ENCODE measurements at places on chromosomes 12 and 14.

- peak; percentile 69 for DNase-seq
These were observed 183.8 kb upstream of the HIF1A start for GRCh38 chr14:61511558-61511948.

- no peak for DNase-seq
These were observed 6.6 kb downstream of the GPR84 start for GRCh38 chr12:54357506-54358190.

GRCh38 chr14:23877111-23877510, 76.5 kb upstream of the DHRS4 start:
- DNase-seq, result no peak

GRCh38 chr12:52350786-52351185, 16.5 kb downstream of the KRT85 start:
- DNase-seq, result no peak

- no peak for DNase-seq
These were observed 131.3 kb downstream of the PTPRO start for GRCh38 chr12:15453613-15454012.

- no peak for DNase-seq
These were observed 210.6 kb upstream of the ABCD2 start for GRCh38 chr12:39830171-39830570.

- no peak for DNase-seq
These were observed 3.2 kb upstream of the HOXC11 start for GRCh38 chr12:53969588-53970259.

- DNase-seq, result no peak
These were observed 1949.4 kb upstream of the SEL1L start for GRCh38 chr14:83483063-83483462.

DNA sequence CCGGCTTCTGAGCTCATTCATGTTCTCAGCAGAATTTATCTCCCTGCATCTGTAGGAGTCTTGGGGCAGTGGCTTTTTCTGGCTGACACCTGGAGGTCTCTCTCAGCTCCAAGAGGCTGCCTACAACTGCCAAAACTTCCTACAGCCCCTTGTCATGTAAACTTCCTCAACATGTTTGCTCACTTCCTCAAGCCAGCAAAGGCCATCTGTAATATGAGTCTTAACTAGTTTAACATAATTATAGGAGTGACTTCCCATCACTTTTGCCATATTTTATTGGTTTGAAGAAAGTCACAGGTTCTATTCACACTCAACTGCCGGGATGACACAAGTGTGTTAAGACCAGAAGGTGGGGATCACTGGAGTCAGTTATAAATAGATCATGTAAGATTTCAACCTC, 194.0 kb downstream of the VRK1 start:
- DNase-seq, result no peak

DNA sequence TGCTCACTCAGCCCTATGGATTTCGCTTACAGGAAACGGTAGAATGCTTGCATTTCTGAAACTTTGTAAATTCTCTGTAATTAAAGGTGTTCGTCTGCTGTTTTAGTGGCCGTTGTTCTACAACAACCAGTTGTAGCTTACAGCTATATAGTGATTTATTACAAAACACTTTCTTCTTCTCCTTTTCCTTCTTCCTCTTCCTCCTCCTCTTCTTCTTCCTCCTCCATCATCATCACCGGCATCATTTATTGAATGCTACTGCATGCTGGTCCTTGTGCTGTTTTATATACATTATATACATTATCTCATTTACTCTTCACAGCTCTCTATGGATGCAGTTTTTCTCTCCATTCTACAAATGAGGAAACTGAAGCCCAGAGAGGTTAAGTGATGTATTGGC, 6.4 kb downstream of the ETV6 start:
- DNase-seq, result no peak

DNA sequence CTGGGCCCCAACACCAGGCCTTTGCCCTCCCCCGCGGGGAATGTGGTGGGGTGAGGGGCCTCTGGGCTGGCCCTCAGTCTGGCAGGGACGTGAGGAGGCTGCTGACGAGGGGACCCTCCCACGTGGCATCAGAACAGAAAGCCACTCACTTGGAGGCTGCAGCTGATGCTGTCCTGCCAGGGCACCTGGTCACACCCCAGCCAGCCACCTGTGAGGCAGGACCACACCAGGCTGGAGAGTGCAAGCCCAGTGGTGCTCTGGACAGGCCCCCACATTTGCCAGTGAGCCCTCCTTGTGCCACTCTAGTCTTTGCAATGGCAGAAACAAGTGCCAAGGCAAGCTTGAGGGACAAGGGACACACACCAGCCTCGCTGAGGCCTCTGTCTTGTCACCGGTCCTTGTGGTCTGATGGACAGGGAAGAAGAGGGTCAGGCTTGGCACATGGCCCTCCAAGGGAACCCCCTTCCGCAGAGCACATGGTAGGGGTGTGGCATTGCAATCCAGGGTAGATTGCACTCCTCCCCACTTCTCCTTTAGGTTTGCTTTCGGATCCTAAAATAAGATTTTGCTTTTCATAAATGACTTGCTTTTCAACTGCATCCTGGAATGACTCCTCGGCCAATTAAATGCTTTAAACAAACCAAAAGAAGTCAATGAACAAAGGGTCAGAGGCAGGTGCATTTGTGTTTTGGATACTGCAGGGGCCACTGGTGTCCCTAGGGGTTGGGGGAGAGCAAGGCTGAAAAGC, 53.7 kb downstream of the CCDC88C start:
- no peak for DNase-seq

DNA sequence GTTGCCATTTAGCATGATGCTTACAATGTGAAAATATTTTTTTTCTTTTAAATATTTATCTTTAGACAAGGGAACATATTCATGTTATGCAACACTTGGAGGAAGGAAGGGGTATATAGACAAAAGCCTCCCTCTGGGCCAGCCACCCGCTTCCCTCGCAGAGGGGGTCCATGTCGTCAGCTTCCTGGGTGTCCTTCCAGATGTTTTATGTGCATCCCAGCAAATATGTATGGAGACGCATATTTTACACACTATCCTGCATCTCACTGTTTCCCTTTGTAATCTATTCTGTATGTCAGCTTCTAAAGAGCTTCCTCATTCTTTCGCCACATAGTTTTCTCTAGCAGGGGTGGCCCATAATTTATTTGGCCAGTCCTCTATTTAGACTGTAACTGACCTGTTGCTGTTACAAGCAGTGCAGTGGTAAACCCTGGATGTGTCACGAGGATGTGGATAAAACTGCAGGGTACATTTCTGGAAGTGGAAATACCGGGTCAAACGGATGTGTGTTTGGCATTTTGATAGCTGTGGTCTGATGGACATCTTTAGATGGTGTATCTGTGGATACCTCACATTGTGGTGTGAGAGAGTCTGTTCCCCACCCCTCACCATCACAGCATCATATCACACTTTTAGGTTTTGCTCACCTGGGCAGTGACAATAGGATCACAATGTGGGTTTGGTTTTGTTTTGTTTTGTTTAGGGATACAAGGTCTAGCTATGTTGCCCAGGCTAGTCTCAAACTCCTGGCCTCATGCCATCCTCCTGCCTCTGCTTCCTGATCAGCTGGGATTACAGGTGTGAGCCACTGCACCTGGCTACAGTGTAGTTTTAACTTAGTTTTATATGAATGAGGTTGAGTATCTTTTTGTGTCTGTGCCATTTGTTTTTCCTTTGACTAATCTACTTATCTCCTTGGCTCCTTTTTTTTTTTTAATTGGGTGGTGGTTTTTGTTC, 31.6 kb downstream of the FAM222A start:
- no peak for DNase-seq

- no peak for DNase-seq
These were observed 188.0 kb downstream of the MON2 start for GRCh38 chr12:62654326-62655241.

GRCh38 chr12:130712346-130713065, 3.6 kb downstream of the RIMBP2 start:
- DNase-seq, result no peak

GRCh38 chr14:104393898-104394381, 185.6 kb upstream of the C14orf180 start:
- peak; percentile 58 for DNase-seq

- no peak for DNase-seq
These were observed 11.8 kb upstream of the CEBPE start for GRCh38 chr14:23130871-23131270.

GRCh38 chr12:52164624-52165023, 27.2 kb downstream of the KRT80 start:
- DNase-seq, result no peak

DNA sequence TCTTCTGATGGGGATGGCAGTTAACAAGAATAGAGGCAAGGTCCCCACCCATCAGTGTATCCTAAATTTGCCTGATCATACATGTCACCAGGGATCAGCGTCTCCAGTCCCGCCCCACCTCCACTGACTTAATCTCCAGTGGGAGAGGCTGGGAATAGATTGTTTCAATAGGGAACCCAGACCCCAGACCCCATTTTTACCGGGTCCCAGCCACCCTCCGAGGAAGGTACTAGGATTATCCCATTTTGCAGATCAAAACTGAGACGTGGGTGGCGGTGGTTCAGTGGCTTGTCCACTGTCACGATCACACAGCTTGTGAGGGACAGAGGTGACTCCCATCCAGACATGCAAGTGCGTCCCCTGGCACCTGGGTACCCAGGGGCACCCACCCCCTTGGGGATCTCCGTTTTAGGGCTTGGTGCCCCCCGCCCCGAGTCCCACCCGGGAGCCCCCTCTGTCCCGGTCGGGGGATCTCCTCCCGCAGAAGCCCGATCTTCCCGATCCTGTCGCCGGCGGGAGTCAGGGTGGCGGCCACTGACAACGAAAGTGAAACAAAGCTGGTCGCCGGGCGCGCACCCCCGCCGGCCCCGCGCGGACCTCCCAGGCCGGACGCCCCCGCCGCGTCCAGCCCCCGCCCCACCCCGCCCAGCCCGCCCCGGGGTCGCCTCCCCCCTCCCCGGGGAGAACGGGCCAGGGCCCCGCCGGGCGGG, 523 bp downstream of the WSB2 start:
- peak; percentile 42 for DNase-seq

DNA sequence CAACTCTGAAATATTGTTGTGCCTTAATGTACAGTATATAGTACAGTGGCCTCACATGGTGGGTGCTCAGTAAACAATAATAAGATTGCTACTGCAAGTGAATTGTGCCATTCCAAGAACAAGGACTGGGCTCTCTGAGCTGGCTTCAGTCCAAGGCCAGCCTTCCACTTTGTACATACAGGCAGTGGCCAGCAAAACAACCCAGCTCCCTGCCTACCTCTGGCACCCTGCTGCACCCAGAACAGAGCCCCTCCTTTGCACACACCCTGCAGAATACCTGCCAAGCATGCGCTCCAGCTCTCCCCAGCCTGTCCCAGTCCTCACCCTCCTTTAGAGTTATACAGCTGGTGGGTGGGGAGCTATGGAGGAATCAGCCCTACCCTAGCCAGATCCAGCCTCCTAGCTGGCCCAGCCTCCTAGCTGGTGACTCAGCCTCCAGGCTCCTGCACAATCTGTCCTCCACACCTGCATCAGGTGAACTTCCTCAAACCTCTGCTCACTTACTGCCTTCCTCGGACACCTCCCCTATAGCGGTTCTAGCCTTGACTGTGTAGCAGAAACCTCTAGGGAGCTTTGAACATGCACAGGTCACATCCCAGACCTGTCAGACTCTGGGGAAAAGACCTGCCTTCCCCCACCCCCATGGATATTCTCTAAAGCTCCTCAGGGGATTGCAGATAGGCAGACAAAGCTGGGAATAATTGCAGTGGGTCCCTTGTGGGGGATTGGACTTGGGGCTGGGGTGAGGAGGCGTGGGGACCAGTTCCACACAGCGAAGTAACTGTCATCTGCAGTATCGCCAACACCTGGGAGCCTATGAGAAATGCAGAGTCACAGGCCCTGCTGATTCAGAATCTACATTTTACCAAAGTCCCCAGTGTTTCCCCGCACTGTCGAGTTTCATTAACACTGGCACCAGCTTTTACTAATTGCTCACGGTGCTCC, 17.9 kb downstream of the ZDHHC22 start:
- no peak for DNase-seq

DNA sequence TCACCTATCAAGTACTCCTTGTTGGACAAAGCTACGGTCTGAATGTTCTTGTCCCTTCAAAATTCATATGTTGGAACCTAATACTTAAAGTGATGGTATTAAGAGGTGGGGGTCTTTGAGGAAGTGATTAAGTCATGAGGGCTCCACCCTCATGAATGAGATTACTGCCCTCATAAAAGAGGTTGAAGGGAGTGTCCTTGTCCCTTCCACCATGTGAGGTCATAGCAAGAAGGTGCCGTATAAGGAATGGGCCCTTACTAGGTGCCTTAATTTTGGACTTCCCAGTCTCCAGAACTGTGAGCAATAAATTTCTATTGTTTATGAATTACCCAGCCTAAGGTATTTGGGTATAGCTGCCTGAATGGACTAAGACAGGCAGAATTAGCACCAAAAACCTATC, 191.1 kb upstream of the NUDT4 start:
- DNase-seq, result no peak

DNA sequence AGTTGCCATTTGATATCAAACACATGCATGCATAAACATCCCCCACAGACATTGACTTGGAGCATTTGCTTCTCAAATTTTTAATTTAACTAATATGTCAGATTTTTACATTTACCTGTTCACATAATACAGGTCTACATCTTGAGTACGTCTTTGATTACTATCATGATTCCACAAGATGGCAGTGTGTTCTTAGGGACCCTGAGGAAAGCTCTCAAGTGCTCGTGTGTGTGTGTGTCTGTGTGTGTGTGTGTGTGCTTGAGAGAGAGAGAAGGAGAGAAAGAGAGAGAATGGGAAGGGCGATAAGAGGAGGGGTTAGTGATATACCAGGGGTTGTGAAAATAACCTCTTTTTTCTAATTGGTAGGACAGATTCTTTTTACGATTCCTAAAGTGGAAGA, 167.1 kb upstream of the OR4E1 start:
- DNase-seq, result no peak

- DNase-seq, result peak; percentile 34
These were observed 692 bp downstream of the MYG1 start for GRCh38 chr12:53300187-53300586.

DNA sequence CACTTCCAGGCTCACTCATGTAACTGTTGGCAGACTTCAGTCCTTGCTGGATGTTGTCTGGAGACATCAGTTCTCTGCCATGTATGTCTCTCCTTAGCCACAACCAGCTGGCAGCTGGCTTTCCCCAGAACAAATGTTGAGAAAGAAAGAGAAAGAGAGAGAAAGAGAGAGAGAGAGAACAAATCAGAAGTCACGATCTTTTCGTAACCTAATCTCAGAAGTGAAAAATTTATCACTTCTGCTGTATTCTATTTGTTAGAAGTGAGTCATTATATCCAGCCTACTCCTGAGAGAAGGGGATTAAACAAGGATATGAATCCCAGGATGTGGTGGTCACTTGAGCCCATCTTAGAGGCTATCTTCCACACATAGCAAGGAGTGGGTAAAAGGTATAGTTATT, 101.2 kb downstream of the BTG1 start:
- DNase-seq, result no peak

- DNase-seq, result no peak
These were observed 392.3 kb downstream of the TMEM121 start for GRCh38 chr14:105918496-105919262.

GRCh38 chr12:119201789-119202543, 23.2 kb downstream of the HSPB8 start:
- DNase-seq, result no peak

GRCh38 chr12:127595506-127595905, 671.5 kb upstream of the TMEM132C start:
- DNase-seq, result no peak

All from activated naive CD4-positive, alpha-beta T cell treated with Interleukin-2 at 50 U/mL for 16 hours (primary cell).